ENCODE measurements at places on chromosomes 12 and 14.

DNA sequence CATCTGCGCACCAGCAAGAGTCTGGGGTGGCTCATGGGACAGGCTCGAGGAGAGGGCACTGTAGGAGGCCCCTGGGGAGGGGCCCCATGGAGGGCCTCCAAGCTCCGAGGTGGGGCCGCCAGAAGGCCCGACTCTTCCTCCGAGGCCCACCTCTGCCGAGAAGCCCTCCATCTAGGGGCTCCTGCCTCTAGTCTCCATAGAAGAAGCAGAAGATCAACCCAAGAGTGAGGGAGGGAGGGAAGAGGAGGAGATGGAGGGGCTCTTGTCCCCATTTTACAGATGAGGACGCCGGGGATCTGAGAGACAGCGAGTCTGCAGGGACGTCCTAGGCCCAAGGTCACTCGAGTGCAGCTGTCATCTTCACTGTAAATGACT is 41.2 kb downstream of the DIO3 start:
- no peak for DNase-seq

- no peak for DNase-seq
Observed at GRCh38 chr14:22753586-22753985, 12.9 kb upstream of the OXA1L start.

DNA sequence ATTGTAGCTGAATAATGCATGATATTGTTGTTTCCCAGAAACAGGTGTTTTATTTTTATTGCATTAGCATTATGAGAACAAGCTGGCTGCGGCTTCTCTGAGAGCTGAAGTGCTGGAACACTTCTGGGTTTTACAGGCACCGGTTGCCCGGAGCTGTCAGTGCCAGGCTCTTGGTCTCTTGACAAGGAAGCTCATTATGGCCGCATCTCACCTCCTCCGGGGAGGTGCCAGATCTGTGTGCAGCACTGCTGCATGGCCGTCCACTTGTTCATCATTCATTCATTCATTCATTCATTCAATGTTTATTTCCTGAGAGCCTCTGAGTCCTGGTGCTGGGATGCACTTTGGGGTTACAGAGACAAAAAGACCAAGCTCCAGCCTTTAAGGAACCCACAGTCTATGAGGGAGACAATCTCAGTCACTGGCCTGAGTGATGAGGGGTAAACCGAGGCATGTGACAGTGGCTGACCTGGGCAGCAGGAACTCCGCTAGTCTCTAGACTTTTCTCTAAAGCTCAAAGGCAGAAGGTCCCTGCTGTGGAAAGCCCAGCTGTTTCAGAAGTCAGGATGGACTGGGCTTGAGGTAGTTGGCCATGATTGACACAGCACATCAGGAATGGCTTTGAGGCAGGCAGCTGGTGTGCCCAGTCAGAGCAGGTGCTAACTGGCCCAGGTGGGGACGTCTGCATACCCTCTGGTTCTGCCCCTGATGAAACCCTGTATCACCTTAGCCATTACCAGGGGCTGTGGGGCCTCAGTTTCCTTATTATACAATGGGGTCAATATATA is 181.0 kb downstream of the ADGRD1 start:
- DNase-seq, result no peak

GRCh38 chr12:23350808-23351207 is 598.7 kb downstream of the SOX5 start:
- DNase-seq, result no peak

- no peak for DNase-seq
Observed at GRCh38 chr12:27822076-27822712, 42.2 kb upstream of the MANSC4 start.

DNA sequence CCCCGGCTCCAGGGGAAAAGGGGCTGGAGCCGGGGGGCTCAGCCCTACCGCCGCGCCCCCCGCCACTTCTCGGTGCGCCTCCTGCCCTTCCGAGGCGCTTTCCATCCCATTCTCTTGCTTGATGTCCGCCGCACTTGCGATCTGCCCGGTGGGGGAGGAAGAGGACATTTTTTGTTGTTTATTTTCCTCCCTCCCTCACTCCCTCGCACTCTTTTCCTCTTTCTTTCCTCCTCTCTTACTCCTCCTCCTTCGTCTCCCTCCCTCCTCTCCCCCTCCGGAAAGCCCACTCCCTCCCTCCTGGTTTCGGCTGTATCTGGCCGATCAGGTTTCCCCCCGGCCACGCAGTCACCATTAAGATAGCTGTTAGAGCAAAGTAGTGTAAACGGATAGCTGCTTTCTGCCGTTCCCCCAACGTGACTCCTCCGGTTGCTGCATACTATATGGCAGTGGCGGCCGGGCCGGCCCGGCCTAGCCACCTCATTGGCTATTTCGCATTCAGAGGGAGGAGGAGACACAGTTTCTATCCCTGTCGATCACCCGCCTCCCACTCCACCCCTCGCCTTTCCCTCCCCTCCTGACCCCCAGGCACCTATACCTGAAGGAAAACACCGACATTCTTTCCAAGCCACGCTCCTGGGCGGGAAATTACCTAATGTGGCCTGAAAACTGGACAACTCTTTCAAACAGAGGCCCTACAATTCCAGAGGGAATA is at the start of gene SIX4:
Gene SIX4, minus strand, starts transcription at position 445 of the 712 bp plus-strand sequence. Its CDS starts 277 bp downstream, at position 168.
- DNase-seq, result peak; percentile 92

DNA sequence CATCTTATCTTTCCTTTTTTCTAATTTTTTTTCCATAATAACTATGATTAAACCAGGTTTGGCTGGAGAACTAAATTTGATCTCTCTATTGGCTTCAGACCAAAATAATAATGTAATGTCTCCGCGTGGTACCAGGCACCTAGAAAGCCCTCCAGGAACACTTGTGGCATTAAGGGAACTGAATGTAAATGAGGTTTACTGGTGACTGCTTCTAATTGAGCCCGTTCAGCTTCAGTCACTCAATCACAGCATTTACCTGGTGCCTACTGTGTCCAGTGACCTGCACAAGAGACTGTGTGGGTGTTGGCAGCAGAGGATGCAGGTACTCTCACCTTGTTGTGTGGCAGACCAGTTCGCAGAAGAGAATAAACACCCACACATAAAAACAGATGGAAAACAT is 302.5 kb downstream of the DPF3 start:
- no peak for DNase-seq

- peak; percentile 7 for DNase-seq
Observed at GRCh38 chr12:68792952-68793351, 15.0 kb upstream of the MDM2 start.

- no peak for DNase-seq
Observed at GRCh38 chr12:47281667-47282171, 202.0 kb upstream of the AMIGO2 start.

GRCh38 chr12:55736780-55737580 is 5.9 kb upstream of the GDF11 start:
- peak; percentile 84 for DNase-seq

DNA sequence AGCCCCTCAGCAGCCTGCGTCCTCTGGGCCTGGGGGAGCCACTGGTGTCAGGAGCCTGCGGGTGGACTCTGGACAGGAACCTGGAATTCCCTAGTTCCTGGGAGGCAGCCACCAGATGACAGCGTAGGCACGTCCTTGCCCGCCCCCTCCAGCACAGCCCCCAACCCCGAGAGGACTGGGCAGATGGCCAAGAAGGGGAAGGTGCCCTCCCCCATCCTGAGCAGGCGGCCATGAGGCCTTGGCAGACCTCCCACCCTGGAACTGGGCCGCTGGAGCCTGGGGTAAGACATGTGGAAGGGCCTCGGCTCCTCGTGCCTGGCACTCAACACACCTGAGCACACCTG is 60.4 kb upstream of the FBRSL1 start:
- no peak for DNase-seq

- no peak for DNase-seq
Observed at GRCh38 chr12:131280426-131280825, 326.7 kb downstream of the ADGRD1 start.

GRCh38 chr14:29176876-29177275 is 410.3 kb downstream of the FOXG1 start:
- DNase-seq, result no peak

GRCh38 chr14:68633131-68633991 is 159.5 kb downstream of the ZFP36L1 start:
- DNase-seq, result no peak

- DNase-seq, result no peak
Observed at GRCh38 chr12:90013409-90013808, 304.8 kb upstream of the ATP2B1 start.

DNA sequence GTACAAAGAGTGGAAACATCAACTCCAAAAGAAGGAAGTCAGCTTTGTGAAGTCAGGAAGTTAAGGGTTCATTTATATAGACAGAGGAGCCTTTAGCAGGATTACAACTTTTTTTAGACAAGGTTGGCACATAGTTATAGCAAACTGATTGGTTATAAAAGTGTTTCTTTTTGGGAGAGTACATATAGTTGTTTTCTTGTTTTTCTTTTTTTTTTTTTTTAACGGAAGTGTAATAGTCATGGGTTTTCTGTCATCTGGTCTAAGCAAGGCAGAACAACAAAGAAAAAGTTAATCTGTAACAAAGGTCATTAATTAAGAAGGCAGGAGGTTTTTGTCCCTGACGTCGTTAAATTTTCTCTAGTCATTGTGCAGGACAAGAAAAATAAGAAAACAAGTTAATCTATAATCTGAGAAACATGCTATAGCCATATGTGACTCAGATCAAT is 13.0 kb upstream of the MFAP5 start:
- DNase-seq, result no peak

GRCh38 chr12:121514184-121514742 is 66.6 kb downstream of the KDM2B start:
- no peak for DNase-seq

DNA sequence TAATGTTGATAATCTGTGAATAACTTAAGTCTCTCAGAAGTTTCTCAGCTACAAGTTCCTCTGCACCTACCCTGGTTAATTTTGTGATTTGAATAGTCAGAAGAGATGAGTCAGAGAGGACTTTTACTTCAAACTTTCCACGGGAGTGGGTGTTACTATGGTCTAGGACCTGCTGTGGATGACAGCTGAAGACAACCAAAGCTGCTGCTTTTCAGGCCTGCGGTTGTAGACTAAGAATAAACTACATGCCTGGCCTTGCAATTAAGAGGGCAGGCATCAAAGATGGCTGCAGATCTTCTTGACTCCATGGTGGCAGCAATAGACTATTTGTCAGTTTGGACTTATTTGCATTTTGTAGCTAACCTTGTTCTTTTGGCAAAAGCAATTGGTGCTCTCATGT is 227.1 kb upstream of the KRR1 start:
- no peak for DNase-seq

GRCh38 chr14:75435473-75435872 is 7.7 kb downstream of the JDP2 start:
- DNase-seq, result no peak

DNA sequence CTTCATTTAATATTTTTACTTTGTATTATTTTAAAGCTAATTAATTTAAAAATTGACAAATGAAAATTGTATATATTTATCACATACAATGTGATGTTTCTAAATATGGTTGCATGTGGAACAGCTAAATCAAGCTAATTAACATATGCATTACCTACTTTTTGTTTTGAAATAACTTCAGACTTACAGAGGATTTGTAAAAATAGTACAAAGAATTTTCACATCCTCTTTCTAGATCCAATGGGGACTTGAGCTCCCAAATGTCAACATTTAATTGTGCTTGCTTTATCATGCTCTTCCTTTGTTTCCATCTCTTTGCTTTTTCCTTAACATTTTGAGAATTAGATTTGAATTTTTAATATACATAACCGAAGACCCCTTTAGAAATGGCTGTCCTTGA is 6.6 kb downstream of the DCD start:
- no peak for DNase-seq

DNA sequence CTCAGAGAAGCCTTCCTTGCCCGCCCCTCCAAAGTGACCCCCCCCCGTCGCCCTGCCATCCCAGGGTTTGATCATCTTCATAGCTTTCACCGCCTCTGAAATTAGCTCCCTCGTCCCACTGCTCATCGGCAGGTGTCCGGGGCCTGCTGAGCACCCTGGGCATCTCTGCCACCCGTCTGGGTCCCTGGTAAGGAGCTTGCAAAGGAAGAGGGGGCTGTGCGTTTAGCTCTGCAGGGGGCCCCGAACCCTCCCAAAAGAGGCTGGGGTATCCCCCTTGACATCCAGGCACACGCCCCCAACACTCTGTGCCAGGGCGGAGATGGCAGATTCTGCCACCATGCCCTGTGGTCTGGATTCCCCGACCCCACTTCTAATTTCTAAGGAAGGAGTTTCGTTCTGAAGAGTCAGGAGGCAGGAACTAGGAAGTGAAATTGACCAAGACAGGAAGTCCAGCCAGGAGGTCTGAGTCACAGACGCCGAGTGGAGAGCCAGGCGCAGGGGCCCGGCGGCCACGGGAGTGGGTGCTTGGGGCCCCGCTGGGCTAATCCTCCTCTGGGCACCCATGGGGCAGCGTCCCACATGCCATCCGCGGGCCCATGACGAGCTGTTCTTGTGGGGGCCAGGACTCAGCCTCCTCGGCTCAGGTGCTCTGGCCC is 95.7 kb downstream of the RFLNA start:
- DNase-seq, result no peak

DNA sequence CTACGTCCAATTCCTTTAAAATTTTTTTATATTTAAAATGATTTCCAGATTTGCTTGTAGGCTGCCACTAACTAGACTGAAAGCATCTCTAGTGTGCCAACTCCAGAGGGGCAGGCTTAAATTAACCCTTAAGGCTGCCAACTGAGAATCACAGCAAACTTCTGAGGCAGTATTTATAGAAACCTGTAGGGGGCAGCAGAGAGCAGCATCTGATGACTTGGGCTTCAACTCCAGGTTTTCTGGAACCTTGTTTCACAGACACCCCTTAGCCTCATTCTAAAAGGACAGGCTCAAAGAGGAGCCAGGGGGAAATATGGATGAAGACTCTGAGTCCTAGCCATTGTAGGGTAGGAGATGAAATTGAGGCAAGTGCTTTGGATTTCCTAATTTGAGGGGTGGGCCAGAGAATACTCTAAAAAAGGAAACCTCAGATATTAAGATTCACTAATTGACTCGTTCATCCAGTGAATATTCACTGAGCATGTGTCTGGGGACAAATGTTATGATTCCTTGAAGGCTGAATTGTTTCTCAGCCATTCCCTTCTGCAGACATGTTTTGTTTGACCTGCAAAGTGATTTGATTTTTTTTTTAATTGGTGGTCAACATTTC is 63.3 kb upstream of the HSPB8 start:
- peak; percentile 25 for DNase-seq

DNA sequence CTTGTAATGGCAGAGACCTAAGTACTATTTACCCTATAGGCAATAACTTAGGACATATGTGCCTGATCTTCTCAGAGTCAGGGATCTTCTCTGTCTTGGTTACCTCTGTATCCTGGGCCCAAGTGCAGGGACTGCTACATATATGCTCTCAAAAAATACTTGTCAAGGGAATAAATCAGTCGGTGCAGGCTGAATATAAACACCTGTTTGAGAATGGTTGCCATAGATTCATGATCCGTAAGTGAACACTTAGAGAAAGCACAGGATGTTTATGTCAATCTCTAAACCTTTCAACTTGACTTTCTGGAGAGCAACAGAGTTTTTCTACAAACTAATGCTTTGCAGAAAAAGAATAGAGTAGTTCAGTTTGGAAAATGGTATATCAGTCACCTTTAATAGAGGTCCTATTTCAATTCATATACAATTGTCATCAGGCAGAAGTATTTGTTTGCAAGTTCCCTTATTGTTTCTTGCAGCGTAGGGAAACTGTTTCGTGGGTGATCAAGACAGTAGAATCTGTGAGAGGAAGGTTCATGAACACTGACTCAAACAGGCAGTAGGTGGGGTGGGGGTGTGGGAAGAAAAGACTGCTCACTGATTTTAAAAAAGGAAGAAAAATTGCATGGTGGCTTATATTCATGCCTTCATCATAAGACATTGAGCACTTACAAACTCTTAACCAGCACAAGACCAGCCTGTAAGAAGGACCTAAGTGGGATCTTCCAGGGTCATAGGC is 6.0 kb upstream of the UBE2N start:
- DNase-seq, result no peak

GRCh38 chr12:89765959-89766824 is 57.6 kb upstream of the ATP2B1 start:
- no peak for DNase-seq
